ENCODE measurements at places on chromosomes 6 and 20. TPM values are rescaled to one million over a fixed set of nuclear protein-coding genes. Genes with fewer than 3 reads are reported as not detected.

MUC21 gene
- total RNA-seq = not detected

CST5 gene
- total RNA-seq = not detected

FAM209B gene
- total RNA-seq = not detected

THEMIS gene
- not detected for total RNA-seq

TNXB gene
- total RNA-seq = 45.7 TPM

SYS1 gene
- 14.5 TPM for total RNA-seq

UBD gene
- not detected for total RNA-seq

OLIG3 gene
- not detected for total RNA-seq

PKIB gene
- total RNA-seq = 4.1 TPM

SLC13A3 gene
- not detected for total RNA-seq

ZNF165 gene
- total RNA-seq = 0.09 TPM

BRD2 gene
- 106 TPM for total RNA-seq

TFAP2D gene
- not detected for total RNA-seq

POPDC3 gene
- 45.7 TPM for total RNA-seq

C4A gene
- 1.6 TPM for total RNA-seq

NCOA3 gene
- total RNA-seq = 14.9 TPM

COL21A1 gene
- total RNA-seq = not detected
